Germinal center (tissue), 1 donor: ENCODE measurements at places on chromosomes 2 and 18.

DNA sequence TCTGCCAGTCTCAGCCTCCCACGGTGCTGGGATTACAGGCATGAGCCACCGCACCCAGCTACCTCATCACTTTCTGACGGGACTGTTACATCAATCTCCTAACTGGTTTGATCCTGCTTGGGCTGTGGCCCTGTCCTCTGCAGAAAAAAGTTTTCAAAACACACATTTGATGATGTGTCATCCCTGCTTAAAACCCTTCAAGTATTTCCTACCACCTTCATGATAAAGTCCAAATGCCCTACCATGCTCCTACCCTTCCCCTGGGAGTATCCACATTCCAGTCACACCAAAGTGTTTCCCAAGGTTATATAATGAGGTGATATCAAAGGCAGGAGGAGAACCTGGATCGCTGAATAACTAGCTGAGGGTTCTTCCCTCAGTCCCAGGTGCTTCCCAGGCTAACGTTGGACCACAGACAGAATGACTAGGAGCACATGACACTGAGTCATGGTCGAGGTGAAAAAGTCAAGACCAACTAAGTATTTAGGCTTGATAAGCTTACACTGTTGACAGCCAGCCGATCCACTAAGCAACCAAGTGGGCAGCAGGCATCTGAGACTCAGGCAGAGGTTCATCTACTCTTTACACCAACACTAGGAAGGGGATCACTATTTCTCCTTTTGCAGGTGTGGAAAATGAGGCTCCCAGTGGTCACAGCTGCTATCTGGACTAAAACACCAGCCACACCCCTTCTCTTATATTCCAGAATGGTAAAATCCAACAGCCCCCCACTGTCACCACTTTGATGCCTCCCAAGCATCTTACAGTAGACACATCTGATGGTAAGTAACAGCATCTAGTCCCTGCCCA, 31.8 kb downstream of the CYRIA start:
- no peak for DNase-seq

DNA sequence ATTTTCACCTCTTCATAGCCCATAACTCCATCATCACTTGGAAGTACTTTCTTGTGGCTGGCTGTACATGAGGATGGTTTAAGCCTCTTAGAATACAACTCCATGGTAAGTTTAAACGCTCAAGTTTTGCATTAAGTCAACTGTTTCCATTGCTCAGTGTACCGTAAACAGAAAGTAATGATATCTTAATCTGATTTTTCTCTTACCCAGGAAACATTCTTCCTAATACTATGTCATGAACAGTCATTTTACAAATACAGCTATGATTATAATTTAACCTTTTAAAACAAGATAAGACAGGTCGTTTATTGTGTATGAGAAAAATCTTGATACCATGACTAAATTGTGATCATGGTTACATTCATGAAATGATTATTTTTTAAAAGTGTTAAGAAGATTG, 11.6 kb upstream of the DYNC2LI1 start:
- no peak for DNase-seq

- DNase-seq = no peak
These were observed 11.2 kb downstream of the TMEM127 start for GRCh38 chr2:96254571-96254970.

DNA sequence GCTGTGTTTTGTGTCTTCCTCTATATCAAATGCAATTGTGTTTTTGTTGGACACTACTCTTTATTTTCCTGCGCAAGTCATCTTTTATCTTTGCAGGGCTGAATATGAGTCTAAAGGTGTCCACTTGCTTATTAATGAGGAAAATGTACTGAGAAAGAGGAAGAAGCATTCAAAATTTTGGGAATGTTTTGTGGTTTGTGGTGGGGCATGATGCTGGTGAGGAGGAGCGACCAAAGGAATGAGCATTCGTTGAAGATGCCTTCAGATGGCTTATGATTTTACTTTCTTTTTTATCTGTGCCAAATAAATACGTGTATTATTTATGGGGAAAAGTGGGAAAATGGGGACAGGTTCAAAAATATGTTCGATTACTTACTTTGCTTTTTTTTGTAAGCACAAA, 63.9 kb upstream of the SMIM21 start:
- no peak for DNase-seq

DNA sequence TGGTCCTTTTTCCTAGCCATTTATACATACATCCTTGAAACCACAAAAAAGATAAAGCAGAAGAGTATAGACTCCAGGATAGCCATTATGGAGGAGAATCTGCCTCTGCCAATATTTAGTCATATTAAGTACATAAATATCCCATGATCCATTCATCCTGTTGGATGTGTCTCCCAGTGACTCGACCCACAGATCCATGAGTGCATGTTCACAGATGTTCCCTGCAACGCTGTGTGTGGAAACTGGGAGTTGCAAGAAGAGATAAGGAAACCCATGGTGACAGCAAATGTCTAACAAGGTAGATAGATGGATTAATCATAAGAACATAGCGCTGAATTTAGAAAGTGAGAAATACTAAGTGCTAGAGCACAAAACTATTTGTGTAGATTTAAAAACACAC, 34.5 kb downstream of the STK39 start:
- DNase-seq = no peak

GRCh38 chr2:17171446-17172049, 346.7 kb downstream of the RAD51AP2 start:
- DNase-seq = peak; percentile 10

DNA sequence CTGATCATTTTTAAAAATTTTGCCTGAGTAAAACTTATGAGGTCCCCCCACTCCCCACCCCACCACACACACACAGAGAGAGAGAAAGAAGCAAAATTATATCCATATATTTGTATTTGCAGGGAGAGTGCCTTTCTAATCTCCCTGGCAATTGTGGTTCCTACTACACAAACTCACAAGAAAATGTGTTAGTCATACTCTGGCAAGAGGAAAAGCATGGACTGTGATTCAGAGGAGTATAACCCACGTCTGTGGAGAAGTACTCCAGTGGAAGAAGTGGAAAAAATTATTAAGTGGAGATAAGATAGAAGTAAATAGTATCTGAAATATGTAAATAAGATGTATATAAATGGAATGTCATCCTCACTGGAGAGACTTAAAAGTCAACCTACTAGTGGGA, 114.0 kb downstream of the DSEL start:
- DNase-seq = no peak

GRCh38 chr2:142020368-142020767, 110.4 kb downstream of the LRP1B start:
- no peak for DNase-seq

DNA sequence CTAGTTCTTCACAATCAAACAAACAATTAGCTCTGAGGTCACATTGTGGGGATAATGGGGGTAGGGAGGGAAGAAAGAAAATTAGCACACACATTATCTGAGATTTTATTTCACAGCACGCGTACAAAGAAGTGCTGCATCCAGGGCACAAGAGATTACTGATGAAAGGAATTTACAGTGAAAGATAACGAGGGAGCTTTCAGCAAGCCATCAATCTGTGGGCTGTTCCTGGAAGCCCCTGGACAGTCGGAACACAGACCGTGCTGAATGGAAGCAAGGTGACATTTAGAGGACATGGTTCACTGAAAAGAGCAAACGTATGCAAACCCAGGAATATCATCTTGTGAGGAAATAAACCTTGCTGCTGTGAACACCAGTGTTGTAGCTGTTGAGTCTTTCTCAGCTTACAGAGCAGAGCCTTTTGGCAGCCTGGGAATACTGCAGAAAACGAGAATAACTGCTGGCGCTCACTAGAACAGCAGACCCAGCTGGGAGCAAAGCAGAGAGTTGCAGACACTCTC, 63.2 kb downstream of the SCG2 start:
- DNase-seq = no peak

- DNase-seq = no peak
These were observed 548.6 kb downstream of the LRRTM4 start for GRCh38 chr2:76973610-76974009.

GRCh38 chr18:4101009-4101408, 354.1 kb downstream of the DLGAP1 start:
- DNase-seq = no peak

DNA sequence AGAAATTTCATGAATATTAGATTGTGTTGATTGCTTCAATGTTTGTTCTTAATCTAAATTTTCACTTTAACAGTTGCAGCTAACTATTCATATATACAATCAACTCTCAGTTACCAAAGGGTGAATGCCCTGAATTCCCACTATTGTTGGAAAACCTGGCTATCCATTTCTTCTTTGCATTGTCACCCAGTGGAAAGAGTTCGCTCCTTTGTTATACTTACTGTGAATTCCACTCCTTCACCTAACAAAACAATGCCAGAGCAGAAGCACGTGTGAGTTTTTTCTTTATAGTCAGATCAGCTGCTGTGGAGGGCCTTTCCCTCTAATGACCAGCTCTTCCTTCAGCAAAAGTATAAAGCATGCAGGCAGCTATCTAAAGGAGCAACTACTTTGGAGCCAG, 409.2 kb upstream of the NRP2 start:
- DNase-seq = no peak

DNA sequence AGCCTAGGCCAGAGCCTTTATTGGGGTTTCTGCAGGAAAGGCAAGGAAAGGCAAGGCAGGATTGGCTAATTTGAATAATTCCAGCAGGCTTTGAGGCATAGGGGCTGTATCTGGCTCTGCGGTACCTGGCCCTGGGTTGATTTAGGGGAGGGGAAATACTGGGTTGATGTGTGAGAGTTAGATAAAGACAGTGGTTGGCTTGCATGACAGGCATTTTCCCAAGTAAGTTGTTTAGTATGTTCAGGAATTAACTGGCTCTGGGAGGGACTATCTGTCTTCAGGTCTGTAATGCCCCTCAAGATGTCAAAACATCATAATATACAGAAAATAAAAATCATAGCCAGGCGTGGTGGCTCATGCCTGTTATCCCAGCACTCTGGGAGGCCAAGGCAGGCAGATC, 98.7 kb downstream of the UBR3 start:
- no peak for DNase-seq

GRCh38 chr2:26048791-26049190, 14.9 kb downstream of the RAB10 start:
- DNase-seq = no peak

- no peak for DNase-seq
These were observed at the start of gene SLC14A1 for GRCh38 chr18:45723567-45724355. Gene SLC14A1, plus strand, starts transcription at chr18:45724181. Its CDS starts 6,140 bp downstream, at chr18:45730321.

DNA sequence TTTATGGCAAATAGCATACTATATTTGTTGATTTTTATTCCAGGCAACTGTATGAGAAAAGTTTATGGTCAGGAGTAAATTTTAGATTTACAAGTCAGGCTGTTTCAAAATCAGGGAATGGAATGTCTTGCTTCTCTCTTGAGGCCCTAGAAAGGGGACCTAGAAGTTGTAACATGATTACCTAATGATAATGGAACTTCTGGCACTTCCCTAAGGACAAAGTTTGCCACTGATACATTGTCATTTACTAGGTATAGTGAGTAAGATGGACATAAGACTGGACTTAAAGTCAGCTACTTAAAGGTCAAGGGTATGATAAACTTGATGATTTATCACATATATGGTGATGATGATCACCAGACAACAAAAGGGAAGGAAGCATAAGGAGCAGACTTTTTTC, 103.3 kb upstream of the VRK2 start:
- DNase-seq = no peak

GRCh38 chr2:163266772-163267171, 428.2 kb upstream of the KCNH7 start:
- DNase-seq = no peak

DNA sequence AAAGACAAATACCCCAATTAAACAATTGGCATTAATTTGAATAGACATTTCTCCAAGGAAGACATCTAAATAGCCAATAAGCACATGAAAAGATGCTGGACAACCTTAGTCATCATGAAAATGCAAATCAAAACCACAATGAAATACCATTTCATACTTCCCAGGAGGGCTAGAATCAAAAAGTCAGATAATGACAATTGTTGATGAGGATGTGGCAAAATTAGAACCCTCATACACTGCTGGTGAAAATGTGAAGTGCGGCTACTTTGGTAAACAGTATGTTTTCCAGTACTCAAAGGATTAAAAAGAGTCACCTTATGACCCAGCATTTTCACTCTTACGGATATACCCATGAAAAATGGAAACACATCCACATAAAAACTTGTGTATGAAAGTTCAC, 91.6 kb downstream of the FIGN start:
- DNase-seq = no peak

- DNase-seq = no peak
These were observed 15.4 kb upstream of the FARP2 start for GRCh38 chr2:241340631-241341163.

- DNase-seq = no peak
These were observed 12.4 kb upstream of the IL1R1 start for GRCh38 chr2:102129951-102130646.

GRCh38 chr2:189118386-189118785, 61.2 kb downstream of the COL5A2 start:
- DNase-seq = no peak

GRCh38 chr2:41151746-41152145, 699.9 kb upstream of the SLC8A1 start:
- DNase-seq = no peak

GRCh38 chr2:13193900-13194299, 477.2 kb downstream of the TRIB2 start:
- peak; percentile 19 for DNase-seq

DNA sequence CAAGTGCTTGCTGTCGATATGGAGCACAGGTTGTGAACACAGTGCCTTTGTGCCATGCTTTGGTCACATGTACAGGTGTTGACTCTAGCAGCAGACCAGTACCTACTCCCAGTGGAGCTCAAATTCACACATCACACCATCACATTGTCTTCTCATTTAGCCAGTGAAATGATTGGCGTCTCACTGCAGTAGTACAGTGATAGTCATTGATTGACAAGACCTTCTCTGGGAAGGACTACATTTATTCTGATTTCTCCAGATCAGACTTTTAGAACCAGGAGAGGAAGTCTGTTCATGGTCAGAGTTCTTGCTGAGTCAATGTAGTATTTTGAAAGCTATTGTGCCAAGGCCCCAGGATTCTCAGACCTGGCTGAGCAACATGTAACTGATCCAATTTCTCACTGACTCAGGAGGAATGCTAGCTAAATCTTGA, 75.2 kb downstream of the FMNL2 start:
- DNase-seq = no peak

DNA sequence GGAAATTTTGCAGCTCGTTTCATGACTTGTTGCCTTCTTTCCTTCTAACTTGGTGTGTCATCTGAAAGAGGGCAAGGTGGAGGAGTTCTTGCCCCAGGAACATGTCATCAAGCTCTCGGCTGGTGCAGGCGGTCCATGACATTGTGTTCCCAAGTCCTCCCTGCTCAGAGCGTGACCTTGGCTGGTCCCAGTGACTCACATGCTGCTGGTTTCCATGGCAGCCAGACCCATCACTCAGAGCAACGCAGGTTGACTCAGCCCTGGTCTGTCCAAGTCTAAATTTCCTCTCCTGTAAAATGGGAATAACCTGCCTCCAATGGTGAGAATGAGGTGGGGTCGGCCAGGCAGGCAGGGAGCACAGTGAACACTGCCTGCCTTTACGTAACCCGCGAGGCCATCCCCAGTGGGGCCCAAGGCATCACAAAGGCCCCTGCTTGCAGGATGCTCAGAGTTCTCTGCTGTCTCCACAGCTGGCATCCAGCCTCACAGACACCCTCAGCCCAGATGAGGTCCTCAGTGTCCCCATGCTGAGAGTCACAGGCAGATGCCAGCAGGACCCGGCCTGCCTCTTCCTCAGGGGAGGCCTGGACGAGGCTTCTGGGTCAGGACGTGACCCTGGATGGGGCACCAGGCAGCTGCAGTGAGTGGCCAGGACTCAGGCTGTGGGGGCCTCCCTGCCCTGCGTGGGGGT, 143.7 kb downstream of the TPO start:
- DNase-seq = no peak

- no peak for DNase-seq
These were observed 124.5 kb downstream of the CTIF start for GRCh38 chr18:48663096-48663930.

- no peak for DNase-seq
These were observed 190.1 kb downstream of the PTPRM start for GRCh38 chr18:7757175-7757574.

GRCh38 chr18:58699551-58699950, 28.3 kb downstream of the MALT1 start:
- no peak for DNase-seq
